ENCODE measurements at places on chromosomes 12 and 14. TPM values are rescaled to one million over a fixed set of nuclear protein-coding genes. Genes with fewer than 3 reads are reported as not detected.

The FOXA1 gene
- not detected for polyA plus RNA-seq

The MYF5 gene
- not detected for polyA plus RNA-seq

The CLEC4C gene
- polyA plus RNA-seq, result 0.61 TPM

The RNASE3 gene
- polyA plus RNA-seq, result not detected

The CLEC7A gene
- polyA plus RNA-seq, result 0.78 TPM

The FLVCR2 gene
- 0.69 TPM for polyA plus RNA-seq

The KRT74 gene
- polyA plus RNA-seq, result not detected

The KRT79 gene
- not detected for polyA plus RNA-seq

The TMTC2 gene
- polyA plus RNA-seq, result not detected

Measured in naive B cell (primary cell).